ENCODE measurements at places on chromosomes 3 and 15. TPM values are rescaled to one million over a fixed set of nuclear protein-coding genes. Genes with fewer than 3 reads are reported as not detected.
A peak's percentile ranks its signal among the peaks of the same experiment; 100 is the strongest.

DNA sequence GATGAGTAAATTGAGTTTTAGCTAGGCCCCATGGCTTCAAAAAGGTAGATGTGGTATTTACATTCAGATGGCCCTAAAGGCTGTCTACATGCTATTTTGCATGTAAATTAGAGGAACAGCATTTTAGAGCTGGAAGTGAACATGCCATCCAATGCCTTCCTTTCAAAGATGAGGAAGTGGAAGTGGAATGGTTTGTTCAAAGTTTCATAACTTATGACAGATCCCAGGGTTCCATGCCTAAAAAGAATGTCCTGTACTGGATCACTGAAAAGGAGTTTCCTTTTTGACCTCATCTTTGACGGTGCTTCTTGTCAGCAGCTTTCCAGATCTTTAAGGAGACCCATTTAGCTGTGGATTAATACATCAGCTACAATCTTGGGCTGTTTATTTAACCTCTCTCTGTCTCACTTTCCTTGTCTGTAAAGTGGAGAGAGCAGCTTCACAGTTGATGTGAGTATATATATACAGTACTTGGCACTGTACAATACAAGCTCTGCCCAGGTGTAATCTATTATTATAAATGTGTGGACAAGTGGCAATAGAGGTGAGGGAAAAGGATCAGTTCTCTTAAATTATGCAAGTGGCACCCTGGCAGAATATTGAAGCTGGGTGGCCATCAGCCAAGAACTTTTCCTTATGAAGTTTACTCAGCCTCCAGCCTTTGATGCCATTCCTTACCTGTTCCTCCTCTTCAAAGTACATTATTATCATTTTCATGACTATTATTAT, 68.7 kb upstream of the GOLGA8B start:
- no peak for DNase-seq

- no peak for DNase-seq
Observed at GRCh38 chr15:72844067-72844466, 60.5 kb upstream of the ADPGK start.

- DNase-seq = peak; percentile 22
Observed at GRCh38 chr3:28726840-28727239, 378.2 kb upstream of the AZI2 start.

DNA sequence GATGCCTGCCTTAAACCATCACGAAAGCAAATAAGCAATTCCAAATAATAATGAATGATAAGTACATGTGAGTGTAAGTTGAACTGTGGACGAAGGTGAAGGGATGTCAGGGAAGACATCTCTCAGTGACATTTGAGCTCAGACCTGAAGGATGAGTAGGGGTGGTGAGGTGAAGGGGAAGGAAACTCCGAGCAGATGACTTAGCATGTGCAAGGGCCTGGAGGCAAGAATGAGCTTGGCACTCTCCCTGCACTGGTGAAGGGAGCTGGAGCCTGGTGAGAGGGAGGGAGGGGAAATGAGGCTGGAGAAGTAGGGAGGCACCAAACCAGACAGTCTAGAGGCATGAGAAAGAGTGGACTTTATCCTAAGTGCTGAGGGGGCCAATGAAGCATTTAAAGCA, 84.3 kb downstream of the MTHFS start:
- DNase-seq = no peak

DNA sequence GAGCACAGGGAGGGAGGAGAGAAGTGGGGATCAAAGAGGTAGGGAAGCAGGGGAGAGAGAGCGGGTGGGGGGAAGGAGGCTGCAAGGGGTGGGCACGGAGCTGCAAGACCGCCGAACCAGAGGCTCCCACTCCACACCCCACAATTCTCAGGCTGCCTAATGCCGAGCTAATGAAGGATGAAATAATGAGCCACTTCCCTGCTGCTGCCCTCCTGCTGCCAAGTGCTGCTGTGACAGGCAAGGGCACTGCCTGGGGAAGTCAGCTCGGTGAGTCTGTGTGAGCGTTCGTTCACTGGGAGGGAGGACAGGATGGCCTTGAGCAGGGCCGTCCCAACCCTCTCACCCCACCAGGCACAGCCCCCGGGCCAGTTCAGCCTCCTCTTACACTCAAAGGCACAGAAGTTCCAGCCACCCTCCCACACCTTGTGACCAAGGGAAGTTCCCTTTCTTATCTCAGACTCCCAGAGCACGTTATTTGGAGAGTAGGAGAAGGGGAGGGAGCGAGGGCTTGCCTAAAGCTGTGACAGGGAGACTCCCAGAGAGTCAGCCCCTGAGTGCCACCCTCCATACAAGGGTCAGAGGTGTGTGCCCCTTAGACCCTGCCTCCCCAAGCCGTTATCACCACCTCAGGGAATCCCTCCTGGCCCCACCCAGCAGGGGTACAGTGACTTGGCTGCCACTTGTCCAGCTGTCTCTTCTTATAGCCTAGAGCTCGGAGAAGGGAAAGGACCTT, 12.4 kb downstream of the GLYCTK start:
- DNase-seq = no peak

- no peak for DNase-seq
Observed at GRCh38 chr3:164040991-164041390, 1037.3 kb downstream of the SI start.

- no peak for DNase-seq
Observed at GRCh38 chr15:99738021-99738847, 5.0 kb upstream of the LYSMD4 start.

DNA sequence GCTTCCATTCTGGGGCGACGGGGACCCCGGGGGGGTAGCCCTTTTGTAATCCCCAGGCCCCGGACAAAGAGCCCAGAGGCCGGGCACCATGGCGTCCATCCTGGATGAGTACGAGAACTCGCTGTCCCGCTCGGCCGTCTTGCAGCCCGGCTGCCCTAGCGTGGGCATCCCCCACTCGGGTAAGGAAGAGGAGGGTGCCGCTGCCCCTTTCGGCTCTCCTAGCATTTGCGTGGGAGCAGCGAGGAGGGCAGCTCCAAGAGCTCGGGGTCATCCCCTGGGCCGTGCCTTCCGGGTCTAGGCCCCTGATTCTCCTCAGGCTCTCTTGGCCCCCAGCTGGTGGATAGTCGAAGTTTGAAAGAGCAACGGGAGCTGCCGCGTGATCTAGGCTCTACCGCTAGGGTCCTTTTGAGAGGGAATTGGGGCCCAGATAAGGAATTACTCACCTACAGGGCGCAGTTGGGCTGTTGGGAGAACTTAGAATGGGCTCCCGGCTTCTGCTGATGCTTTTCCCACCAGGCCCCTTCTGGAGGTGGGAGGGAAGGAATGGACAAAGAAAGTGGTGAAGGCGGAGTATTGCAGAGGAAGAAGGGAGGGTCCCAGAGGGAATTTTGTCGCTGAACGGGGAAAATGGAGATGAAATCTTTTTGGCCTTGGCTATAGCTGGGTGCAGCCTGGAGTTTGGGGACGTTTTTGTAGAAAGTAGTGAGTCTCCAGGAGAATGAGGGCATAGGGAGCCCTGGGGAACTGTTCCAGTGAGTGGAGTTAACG, 615 bp downstream of the VPS18 start:
- DNase-seq = peak; percentile 44

DNA sequence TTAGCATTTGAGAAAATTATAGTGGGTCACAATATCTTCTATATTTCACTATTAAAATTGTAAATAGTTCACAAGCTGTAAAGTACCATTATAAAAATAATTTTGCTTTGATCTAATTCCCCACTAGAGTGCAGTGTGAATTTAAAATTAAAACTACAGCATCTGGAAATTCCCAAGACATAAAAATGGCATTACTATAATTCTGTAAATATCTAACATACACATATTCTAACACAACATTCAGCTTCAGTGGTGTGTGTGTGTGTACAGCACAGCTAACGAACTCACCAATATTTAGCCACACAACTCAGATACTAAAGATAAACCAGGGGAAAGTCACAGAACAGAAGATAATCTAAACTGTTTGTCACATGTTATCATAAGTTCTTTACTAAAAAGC, 424.9 kb upstream of the ZNF385D start:
- DNase-seq = no peak

GRCh38 chr15:96595951-96596350, 265.5 kb downstream of the NR2F2 start:
- no peak for DNase-seq

- DNase-seq = no peak
Observed at GRCh38 chr3:149388001-149388440, 10.6 kb upstream of the TM4SF1 start.

- DNase-seq = no peak
Observed at GRCh38 chr3:197031315-197032285, 2.0 kb upstream of the MELTF start.

GRCh38 chr15:32908135-32908801, 190.5 kb downstream of the GREM1 start:
- no peak for DNase-seq

DNA sequence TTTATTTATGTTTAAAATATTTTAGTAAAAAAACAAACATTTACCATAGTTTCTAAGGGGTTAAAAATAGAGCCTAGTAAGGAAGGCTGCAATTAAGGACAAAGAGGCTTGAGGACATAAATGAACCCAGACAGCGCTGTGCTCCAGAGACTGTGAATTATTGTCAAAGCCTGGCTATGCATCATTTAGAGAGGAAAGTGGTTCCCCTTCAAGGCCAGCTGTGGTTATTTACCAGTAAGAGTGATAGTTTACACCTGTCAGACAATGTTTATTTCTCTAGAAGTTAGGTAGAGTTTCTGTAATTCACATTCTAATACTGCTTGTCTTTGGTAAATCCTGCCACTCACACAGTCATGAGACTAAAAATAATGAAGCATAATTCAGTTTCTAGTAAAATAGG, 32.4 kb upstream of the PIK3R4 start:
- no peak for DNase-seq

DNA sequence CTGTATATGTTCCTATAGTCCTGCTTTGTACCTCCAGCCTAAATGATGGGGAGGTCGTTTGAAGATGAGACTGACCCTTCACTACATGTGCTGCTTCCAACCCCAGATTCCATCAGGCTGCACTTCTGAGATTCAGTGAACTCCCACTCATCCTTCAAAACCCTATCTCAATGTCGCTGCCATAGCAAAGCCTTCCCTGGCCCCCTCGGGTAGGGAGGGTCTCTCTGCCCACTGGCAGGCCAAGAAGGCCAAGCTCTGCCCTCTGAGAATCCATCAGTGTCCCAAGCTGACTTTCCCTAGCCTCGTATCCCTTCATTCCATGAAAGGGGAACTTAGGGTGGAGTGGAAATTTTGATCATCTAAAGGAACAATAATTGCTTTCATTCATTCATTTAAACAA, 35.4 kb downstream of the TPRA1 start:
- no peak for DNase-seq

DNA sequence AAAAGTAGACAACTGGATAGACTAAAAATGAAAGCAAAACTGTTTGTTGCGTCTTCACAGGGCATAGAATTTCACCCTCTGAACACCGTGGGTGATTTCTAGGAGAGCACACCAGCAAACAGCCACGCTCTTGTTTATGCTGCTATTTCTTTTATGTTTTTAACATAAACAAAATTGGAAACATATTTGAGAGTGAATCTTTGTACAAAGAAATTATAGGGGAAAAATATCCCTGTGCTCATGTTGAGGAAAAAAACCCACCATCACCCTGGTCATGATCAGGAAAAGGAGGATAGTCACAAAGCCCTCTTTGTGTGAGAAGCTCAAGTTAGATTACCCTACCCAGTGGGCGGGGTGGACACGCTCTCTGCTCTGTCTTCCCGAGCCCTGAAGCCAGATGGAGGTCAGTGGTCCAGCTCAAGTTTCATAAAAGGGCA, 313.3 kb downstream of the SATB1 start:
- no peak for DNase-seq

DNA sequence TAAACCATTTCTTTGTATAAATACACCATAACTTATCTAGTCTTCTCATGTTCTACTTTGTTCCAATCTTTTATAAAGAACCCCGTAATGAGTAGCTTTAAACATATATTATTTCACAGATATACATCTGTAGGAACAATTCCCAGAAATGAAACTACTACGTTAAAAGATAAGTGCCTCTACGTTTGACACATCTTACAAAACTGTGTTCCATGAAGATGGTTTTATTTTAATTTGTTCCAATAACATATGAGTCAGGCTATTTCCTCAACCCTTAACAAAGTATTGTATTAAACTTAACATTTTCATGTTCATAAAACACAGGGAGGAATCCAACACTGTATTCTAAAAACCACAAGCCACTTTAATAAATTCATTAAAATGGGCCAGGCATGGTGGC, 52.9 kb downstream of the TRPM7 start:
- DNase-seq = no peak

The KNL1 gene
- 11.7 TPM for total RNA-seq

The KIF15 gene
- 17.0 TPM for total RNA-seq

The C2CD4B gene
- total RNA-seq = 0.69 TPM

The TMEM207 gene
- total RNA-seq = not detected

The LRRC49 gene
- 23.4 TPM for total RNA-seq

The ATP13A4 gene
- total RNA-seq = 8.1 TPM

The BLM gene
- total RNA-seq = 19.6 TPM

Data from progenitor cell of endocrine pancreas (in vitro differentiated cells).